ENCODE measurements at places on chromosomes 11 and 22. TPM values are rescaled to one million over a fixed set of nuclear protein-coding genes. Genes with fewer than 3 reads are reported as not detected.
A peak's percentile ranks its signal among the peaks of the same experiment; 100 is the strongest.

Gene H19
- total RNA-seq = 9.4 TPM

Gene CARD16
- 2.9 TPM for total RNA-seq

Gene YWHAH
- 151 TPM for total RNA-seq

DNA sequence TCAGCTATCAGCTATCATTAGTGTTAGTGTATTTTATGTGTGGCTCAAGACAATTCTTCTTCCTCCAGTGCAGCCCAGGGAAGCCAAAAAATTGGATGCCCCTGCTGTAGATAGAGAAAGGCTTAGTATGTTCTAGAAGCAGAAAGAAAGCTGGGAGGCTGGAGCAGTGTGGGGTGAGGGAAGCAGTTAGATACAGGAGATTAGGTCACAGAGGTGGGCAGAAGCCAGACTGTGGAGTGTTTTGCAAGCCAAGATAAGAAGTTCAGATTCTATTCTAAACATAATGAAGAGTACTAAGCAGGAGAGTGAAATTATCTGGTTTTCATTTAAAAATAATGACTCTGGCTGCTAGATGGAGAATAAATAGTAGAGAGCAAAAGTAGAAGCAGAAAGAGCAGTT, 381.7 kb downstream of the DCDC1 start:
- no peak overlapping the region for H3K4me3 ChIP-seq
- no peak overlapping the region for H3K27ac ChIP-seq
- H3K27me3 ChIP-seq = no peaks in the 10 kb centered on the region
- H3K4me1 ChIP-seq = no peaks in the 10 kb centered on the region
- DNase-seq = no peak
- no peaks in the 10 kb centered on the region for H3K36me3 ChIP-seq

GRCh38 chr11:28674433-28675103, 566.4 kb downstream of the METTL15 start:
- no peak overlapping the region for H3K27ac ChIP-seq
- H3K4me3 ChIP-seq = no peak overlapping the region
- no peaks in the 10 kb centered on the region for H3K27me3 ChIP-seq
- H3K36me3 ChIP-seq = no peaks in the 10 kb centered on the region
- H3K4me1 ChIP-seq = peaks cover 1% of the 10 kb centered on the region

GRCh38 chr22:44075670-44076069, 51.6 kb downstream of the PARVB start:
- peak; percentile 37 for DNase-seq
- no peaks in the 10 kb centered on the region for H3K36me3 ChIP-seq
- H3K27ac ChIP-seq = no peak overlapping the region
- no peak overlapping the region for H3K4me3 ChIP-seq
- H3K27me3 ChIP-seq = no peaks in the 10 kb centered on the region
